Activated CD8-positive, alpha-beta memory T cell treated with anti-CD3 and anti-CD28 coated beads for 1 hour (primary cell): ENCODE measurements at places on chromosomes 11 and 22.

DNA sequence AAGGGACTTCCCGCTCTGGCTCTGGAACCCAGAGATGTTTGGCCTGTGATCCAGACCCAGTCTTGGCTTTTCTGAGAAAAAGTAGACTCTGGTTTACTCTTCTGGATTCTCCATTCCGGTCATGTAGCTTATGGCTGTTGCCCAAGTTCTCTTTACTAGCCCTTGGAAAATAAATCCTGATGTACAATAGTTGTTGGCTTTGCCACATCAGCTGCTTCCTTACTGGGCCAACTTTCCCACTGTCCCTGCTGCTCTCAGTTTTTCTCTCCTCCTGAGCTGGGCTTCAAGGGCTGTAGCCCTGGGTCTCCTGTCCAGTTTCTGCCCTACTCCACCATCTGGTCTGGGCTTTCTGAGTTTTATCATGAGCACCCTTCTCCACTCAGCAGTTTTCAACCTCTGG lies 12.5 kb downstream of the PATZ1 start:
- DNase-seq: no peak

DNA sequence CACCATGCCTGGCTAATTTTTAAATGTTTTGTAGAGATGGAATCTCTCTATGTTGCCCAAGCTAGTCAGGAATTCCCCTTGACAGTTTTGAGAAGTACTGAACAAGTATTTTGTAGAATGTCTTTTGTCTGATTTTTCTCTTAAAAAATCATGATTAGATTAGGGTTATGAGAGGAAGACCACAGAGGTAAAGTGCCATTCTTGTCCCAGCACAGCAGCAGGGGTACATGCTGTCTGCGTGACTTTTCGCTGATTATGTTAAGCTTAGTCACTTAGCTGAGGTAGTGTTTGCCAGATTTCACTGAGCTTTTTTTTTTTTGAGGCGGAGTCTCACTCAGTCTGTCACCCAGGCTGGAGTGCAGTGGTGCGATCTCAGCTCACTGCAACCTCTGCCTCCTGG lies 13.6 kb upstream of the NUP160 start:
- no peak for DNase-seq

GRCh38 chr11:64892411-64892831 lies 14.0 kb upstream of the EHD1 start:
- DNase-seq: no peak

DNA sequence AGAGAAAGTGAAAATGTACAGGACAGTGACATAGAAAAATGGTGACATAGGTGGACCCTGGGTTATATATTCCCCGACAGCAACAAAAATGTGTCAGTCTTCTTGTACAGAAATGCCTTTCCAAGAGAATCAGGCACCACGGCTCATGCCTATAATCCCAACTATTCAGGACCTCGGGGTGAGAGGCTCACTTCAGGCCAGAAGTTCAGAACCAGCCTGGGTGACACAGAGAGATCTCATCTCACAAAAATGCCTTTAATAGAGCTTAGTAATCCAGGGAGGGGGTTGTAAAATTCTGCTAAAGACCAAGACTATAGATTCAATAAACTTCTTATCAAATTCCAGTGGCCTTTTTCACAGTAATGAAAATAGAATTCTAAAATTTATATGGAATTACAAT lies 10.7 kb downstream of the ZNF195 start:
- DNase-seq: no peak

DNA sequence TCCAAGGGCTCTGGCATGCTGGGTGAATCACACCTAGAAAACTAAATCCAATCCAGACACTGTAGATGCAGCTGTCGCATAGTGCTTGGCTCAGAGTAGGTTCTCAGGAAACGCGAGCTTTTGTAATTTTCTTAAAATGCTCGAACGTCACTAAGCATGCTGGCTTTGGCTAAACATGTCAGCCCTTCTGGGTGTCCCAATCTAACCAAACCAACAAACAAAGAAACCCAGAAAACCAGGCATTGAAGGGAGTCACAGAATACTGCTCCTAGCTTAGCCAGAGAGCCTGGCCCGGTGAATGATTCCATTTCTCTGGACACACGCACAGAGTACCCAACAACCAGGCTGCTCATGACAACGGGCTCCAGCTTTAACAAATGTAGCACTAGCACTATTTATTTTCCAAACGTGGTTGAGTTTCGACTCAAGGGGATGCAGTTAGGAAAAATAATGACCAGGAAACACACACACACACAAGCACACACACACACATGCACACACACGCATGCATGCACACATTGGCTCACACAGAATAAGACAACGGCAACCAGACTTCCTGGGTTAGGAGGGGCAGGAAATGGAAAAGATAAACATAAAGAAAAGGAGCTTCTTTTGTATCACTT lies 492.6 kb downstream of the MIAT start:
- DNase-seq: no peak

DNA sequence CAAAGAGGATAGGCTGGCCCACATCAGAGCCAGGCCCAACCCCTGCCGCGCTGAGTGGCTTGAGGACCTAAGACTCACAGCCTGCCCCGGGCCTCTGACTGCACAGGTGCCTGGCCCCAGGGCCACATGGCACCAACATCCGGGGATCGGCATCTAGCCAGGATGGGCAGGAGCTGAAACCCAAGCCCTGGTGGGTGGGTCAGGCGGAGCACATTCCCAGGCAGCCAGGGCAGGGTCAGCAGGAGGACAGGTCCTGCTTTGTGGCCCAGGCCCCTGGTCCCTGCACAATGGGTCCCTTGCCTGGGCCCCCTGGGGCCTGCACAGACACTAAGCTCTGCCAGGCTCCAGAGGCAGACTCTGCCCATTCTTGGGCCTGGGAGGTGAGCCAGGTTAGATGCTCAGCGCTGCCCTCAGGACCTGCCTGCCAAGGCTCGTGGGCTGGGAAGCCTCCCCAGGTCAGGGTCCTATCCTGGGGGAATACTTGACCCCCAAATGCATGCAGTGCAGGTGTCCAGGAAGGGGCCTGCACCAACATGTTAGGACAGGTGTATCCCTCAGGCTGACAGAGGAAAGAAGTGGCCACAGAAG lies 33.5 kb downstream of the ARVCF start:
- no peak for DNase-seq

GRCh38 chr11:44904261-44905020 lies 46.2 kb downstream of the TP53I11 start:
- DNase-seq: no peak

- DNase-seq: no peak
Measured at GRCh38 chr11:71453918-71454304, 908 bp downstream of the NADSYN1 start.

- DNase-seq: no peak
Measured at GRCh38 chr11:116703421-116703820, 69.4 kb downstream of the BUD13 start.

DNA sequence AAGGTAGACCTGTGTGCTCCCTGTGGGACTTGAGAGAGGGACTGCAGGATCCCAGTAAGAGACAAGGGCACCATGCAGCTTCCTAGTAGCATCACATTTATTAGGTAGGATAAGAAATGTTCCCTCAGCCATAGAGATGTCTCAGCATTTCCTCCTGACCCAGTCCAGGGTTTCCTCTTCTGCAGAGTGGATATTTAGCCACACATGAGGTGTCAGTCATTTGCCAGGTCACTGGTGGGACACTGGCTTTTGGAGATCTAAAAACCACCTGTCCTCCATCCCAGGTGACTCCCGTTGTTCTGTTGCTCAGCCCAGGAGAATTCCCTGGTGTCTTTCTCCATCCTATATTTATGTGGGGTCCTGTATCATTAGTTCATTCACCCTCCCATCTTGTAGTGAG lies 117.5 kb upstream of the NNMT start:
- DNase-seq: no peak

- no peak for DNase-seq
Measured at GRCh38 chr11:102729849-102730815, 5.4 kb upstream of the MMP8 start.

DNA sequence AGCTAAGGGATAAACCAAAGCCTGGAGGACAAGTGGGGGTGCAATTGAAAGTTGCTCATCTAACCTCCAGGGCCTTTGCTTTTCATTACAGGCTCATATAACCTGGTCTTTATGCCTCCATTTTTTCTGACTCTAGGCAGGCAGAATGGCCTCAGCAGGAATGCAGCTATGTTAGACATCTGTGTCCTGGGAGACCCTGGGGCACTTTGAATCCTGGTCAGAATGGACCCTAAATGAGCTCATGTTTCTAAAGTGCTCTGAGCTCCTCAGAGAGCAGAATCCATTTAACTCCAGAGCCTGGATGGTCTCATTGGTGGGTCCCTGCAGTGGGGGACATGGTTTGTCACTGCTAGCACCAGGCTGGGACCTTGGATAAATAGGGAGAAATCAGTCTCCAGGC lies 177.3 kb downstream of the KIRREL3 start:
- DNase-seq: no peak

DNA sequence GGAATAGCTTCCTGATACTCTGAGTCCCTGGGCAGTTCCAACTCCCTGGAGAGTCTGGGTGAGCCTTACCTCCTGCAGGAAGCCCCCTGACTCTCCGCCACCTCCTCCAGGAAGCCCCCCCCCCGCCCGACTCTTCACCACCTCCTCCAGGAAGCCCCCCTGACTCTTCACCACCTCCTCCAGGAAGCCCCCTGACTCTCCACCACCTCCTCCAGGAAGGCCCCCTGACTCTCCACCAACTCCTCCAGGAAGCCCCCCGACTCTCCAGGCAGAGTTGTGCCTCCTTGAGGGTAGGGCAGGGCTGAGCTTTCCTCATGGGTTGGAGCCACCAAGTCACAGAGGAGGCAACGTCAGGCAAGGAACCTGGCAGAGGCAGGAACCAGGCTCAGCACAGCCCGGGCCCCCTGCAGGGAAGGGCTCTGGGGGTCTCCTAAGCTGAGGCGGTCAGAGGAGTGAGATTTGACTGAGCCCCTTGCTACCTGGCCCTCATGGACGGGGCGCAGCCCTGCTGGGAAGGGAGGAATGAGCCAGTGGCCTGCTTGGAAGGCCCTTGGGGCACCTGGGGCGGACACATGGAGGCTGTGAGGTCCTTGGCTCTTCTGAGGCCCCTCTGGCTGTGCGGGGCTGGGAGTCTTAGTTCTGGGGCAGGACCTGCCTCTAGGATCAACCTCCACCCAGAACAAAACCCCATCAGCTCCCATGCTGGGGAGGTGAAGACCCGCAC lies 18.1 kb downstream of the MRGPRG start:
- DNase-seq: no peak

- DNase-seq: no peak
Measured at GRCh38 chr11:101390539-101390938, 193.3 kb downstream of the TRPC6 start.

- no peak for DNase-seq
Measured at GRCh38 chr11:35056391-35057093, 82.4 kb upstream of the CD44 start.

GRCh38 chr22:37329238-37330140 lies 47.2 kb downstream of the CYTH4 start:
- no peak for DNase-seq

DNA sequence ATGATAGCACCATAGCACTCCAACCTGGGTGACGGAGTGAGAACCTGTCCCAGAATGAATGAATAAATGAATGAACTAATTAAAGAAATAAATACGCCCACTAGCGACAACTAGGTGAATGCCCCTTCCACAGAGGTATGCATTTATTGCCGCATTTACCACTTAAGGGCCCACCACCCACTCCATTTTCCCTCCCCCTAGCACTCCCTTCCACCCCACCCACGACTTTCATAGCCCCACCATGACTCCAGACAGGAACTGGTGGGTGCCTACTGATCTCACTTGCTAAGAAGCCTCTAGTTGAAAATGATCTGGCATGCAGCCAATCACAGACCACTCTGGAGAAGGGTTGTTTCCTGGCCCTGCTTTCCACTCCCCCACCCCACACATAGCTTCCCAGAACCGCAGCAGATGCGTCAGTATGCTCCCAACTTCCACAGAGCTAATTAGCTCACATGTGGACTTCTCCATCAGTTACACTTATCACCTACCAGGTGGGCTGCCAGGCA lies 167.6 kb downstream of the WT1 start:
- DNase-seq: no peak

DNA sequence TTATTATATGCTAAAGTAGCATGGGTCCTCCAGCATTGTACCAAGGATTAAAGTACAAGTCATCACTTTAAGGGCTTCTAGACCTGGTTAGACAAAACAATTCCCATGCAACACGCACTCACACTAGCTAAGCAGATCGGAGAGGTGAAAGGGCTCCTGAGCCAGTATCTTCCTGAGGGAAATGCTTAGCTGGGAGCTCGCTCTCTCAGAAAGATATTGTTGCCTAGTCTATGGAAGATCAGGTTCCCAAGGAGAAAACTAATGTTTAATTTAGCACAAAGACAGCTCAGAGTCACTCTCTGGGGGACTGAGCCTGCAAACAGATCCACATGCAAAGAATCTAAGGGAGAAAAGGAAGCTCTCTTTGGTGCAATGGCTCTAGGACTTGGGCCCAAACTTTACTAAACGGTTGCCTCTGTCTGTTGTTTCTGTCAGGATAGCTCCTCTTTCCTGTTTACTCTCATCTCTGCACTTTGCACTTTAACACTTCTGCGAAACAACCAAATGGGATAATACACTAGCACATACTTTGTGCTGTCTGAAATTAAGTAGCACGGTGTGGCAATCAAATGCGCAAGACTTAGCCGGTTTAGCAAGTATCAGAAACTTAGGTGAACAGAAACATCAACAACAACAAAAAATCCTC lies 10.7 kb downstream of the MAML2 start:
- no peak for DNase-seq
